Jurkat, Clone E6-1 (cell line): ENCODE measurements at places on chromosomes 6 and 20.
A peak's percentile ranks its signal among the peaks of the same experiment; 100 is the strongest.

- no peak for DNase-seq
Observed at GRCh38 chr20:63641146-63641791, 12.0 kb downstream of the STMN3 start.

DNA sequence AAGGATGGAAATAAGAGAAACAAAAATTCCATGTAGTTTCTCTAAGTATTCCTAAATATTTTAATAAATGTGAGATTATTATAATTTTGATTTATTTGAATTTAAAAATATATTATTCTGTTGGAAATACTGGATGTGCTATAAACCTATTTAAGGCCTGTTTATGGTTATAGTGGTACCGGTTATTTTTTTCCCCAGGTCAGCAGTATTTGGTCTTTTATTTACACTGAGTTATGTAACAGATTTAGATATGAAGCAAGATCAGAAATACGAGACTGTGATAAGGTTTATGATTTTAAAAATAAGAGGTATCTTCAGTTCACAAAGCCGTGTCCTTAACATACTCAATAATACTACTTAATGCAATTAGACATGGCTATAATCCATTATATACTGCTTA, 634.3 kb upstream of the POU3F2 start:
- DNase-seq, result no peak

GRCh38 chr6:4212588-4212987, 77.2 kb upstream of the ECI2 start:
- no peak for DNase-seq

- no peak for DNase-seq
Observed at GRCh38 chr6:44485601-44486401, 98.3 kb downstream of the CDC5L start.

GRCh38 chr6:84362193-84362821, 134.9 kb upstream of the CEP162 start:
- no peak for DNase-seq

DNA sequence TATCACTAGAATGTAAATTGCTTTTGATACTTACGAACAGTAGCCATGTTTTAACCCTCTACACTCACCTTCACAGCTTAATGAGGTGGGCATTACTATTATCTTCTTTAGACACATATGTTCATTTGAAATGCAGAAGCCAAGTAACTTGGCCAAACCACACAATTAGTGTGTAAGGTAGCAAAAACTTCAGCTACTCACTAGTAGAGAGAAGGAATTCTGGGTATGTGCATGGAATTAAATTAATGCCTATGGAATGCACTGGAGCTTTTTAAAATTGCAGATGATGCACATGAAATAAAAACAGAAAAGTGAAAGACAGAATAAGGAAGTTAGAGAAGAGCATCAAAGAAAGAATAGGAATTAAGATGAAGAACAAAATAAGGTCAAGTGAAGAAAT, 494.0 kb downstream of the ADGRB3 start:
- no peak for DNase-seq

- no peak for DNase-seq
Observed at GRCh38 chr6:70894001-70894400, 62.9 kb downstream of the B3GAT2 start.

DNA sequence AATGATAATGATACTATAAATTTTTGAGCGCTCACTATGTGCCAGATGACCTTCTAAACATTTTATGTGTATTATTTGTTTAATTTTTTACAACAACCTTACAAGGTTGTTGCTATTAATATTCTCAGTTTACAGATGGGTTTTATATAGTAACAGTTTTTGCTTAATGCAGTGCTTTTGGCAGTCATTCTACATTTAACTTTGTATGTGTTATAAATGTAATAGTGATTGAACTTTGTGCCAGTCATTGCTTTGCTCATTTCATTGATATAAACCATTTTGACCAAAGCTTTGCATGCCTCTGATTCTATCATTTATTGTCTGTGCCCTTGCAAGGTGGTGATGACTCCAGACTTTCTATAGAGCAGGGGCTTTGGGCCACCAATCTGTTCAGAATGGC, 206.3 kb upstream of the LAMP5 start:
- no peak for DNase-seq

- no peak for DNase-seq
Observed at GRCh38 chr6:53029761-53030160, 34.7 kb upstream of the GSTA4 start.

DNA sequence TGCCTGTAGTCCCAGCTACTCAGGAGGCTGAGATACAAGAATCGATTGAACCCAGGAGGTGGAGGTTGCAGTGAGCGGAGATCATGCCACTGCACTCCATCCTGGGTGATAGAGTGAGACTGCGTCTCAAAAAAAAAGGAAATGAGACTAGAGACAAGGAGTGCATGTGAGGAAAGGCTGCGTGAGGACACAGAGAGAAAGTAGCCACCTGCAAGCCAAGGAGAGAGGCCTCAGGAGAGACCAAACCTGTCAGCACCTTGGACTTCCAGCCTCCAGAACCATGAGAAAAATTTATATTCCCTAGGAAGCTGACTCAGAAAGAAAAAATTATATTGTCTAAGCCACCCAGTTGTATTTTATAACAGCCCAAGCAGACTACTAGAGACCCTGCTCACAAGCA, 7.4 kb upstream of the BEND3 start:
- DNase-seq, result no peak

- no peak for DNase-seq
Observed at GRCh38 chr6:44117397-44118128, 9.7 kb downstream of the MRPL14 start.

- DNase-seq, result peak; percentile 44
Observed at GRCh38 chr6:33276864-33277662, at the start of gene B3GALT4. Gene B3GALT4 (plus strand): TSS chr6:33277123. CDS start chr6:33277420, 297 bp downstream.

DNA sequence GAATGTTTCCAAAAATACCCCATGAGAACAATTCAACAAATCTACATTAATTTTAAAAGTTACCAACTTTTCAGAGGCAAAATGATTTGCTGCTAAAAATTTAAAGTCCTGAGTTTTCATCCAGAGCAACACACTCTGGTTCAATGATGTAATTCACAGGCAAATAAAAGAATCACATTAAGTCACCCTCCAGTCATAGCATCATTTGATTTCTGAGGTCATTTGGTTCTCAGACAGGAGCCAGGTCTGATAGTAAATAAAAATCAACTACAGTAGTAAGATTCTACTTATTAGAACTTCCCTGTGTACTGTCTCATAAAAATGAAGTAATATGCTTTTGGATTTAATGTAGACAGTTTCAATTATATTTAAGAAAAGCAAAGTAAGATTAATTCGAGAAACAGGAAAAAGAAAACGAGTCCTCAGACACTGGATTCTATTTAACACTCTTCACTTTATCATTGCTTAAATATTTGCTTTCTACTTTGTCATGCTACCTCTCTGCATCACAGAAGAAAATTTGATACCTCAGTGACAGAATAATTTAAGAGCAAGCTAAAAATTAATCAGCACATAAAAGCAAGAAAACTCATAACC, 25.8 kb downstream of the MAP7 start:
- DNase-seq, result no peak

DNA sequence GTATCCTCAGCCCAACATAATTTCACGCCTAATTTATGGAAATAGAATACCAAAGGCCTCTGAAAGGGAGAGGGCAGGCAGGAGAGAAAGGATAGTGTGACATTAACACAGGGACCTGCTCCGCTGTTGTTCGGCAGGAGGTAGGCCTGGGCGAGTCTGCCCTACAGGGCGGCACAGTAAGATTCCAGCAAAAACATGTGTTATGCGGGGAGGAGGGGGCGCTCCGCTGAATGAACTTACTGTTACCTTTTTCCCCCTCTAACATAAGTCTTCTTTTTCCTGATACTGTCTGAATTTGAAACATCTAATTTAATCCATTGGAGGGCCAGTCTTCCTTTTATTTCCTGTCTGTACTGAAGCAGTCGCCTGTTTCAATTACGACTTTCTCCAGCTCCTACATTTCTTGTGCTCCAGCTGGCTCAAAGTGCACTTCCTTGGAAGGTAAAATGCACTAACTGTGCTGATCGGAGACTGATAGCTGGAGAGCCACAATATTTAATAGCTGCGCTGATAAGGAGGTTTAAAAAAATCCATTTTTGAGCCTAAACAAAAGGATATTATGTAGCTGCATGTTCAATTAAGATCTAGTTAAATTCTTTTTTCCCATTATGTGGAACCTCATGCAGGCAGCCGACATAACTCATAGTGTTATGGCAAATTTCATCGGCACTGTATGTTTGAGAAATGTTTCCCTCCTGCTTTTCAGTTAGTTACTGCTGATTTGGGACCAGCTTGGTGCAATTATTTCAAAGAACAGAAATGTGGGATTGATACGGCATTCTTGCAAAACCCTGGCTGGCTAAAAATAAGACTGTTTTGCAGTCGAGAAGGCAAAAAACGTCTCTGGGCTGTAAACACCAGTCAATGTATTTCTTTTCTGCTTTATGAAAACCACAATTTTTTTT, 193.0 kb downstream of the FOXC1 start:
- no peak for DNase-seq

- no peak for DNase-seq
Observed at GRCh38 chr6:161836643-161837448, 563.0 kb upstream of the AGPAT4 start.

- DNase-seq, result no peak
Observed at GRCh38 chr6:30837870-30838269, 46.4 kb upstream of the DDR1 start.
